ENCODE measurements at places on chromosomes 11 and 22.

DNA sequence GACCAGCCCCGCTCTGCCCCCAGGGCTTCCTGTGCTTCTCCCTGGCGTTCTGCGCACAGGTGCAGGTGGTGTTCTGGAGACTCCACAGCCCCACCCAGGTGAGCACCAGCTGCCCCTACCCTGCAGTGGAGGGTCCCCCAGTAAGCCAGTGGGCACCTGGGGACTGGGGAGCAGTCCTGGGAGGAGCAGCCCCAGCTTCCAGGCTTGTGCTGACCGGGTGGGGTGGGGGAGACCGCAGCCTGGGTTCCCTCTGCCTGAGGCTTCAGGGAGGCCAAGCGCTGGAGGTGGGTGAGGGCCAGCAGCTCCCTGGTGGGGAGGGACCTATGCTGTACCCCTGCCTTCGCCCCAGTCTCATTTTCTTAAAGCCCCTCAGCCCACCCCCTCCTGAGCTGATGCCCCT lies 6.9 kb downstream of the TSPAN32 start:
- no peak for DNase-seq

DNA sequence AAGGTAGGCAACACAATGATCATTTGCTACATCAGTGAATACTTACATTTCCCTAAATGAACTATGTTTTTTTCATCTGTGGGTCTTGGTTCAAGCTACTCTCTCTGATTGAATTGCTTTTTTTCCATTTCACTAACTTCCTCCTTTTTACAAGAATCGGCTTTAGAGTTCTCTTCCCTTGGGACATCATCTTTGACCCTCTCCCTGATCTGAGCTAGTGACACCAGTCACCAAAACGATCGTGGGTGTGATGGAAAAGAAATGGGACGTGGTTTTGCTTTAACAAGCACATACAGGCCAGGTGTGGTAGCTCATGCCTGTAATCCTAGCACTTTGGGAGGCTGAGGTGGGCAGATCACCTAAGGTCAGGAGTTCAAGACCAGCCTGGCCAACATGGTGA lies 129.9 kb downstream of the WT1 start:
- no peak for DNase-seq

- DNase-seq = no peak
Observed at GRCh38 chr11:18699848-18700261, 1.3 kb downstream of the TMEM86A start.

- DNase-seq = no peak
Observed at GRCh38 chr11:73591743-73592142, 6.2 kb downstream of the FAM168A start.

- no peak for DNase-seq
Observed at GRCh38 chr11:115251126-115251525, 253.1 kb downstream of the CADM1 start.

DNA sequence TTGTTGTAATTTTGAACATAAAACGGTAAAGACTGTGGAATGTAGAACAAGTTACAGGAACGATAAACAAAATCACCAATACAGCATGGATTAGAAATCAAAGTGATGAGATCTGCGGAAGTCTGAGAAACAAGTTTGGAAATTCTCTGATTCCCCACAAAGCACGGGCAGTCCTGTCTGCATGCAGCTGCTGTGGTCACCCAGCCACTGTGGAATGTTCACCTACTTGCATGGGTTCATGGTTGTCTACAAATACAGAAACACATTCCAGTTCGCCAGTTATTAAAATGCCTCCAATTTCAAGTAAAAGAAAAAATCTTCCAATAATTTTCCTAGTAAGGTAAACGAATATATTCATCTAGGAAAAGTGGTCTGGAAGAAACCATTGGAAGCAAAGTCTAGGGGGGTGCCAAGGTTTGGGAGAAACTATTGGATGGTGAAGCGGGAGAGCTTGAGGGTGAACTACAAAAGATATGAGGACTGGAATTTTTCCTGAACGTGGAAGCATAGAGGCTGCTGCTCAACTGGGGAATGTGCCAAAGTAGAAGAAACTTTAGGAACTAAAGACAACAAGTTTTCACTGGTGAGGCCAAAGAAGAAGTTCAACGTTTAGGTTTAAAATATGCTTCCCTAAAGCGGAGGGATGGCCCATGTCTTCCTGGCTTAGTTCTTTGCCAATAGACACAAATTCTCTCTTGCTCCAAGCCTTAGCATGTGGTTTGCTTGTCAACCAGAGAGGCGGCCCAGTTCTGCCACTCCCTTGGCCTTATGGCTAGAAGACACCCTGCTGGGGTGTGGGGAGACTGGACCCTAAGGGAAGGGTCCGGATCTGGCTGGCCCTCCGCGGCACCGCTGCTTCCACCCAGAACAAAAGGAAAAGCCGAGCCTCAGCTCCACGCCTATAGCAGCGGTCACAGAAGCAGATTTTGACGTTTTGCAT lies 70.2 kb downstream of the CTTN start:
- DNase-seq = no peak

DNA sequence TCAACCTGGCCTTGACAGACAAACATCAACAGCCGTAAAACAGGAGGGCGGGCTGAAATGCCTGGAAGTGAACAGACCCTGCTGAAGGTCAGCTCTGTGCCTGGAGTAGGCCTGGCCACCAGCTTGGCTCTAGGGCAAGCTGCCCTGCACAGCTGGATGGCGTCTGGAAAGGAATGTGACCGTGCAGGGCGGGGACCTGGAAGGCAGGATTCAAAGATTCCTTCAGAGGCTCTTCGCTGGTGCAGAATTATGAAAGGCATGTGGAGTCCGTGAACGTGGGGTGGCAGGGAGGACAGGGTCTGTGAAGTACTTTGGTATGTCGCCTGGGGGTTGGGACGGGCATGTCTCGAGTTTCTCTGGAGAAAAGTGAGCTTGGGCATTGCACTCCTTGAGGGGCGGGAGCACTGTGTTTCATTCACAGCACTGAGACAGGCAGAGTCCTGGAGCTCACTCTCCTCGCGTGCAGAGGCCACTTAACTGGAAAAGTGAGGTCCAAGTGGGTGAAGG lies 1.5 kb downstream of the EHD1 start:
- no peak for DNase-seq

DNA sequence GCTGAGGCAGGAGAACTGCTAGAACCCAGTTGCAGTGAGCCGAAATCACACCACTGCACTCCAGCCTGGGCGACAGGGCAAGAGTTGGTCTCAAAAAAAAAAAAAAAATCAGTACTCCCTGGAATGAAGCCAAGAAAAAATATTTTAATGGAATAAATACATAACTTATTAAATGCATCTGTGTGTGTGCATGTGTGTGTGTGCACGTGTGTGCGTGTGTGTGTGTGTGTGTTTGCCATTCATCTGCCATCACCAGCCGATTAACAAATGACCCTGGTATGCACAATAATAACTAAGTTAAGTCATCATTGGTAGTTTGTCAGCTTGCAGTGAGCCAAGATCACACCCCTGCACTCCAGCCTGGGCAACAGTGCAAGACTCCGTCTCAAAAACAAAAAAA lies 35.0 kb upstream of the SCGB1A1 start:
- DNase-seq = no peak

- no peak for DNase-seq
Observed at GRCh38 chr11:42462558-42463310, 849.1 kb upstream of the API5 start.

- DNase-seq = no peak
Observed at GRCh38 chr11:75159151-75159953, 8.4 kb downstream of the SLCO2B1 start.

DNA sequence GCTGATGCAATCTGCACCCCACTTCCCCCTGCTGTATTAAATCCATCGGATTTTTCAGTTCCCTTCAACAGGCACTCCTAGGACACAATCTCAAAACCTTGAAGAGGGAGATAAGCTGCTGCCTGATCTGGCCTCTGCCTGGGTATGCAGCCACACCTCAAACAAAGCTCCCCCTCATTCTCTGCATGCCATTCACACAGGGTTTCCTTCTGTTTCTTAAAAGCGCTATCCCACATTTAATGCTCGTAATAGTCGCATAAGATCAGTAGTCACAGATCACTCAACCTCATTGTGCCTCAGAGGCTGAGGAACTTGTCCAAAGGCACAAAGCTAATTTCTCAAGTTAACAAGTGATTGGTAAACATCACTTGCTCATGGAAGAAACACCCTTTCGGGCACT lies 34.0 kb downstream of the UQCR10 start:
- no peak for DNase-seq

GRCh38 chr22:40960145-40960544 lies 9.0 kb downstream of the RBX1 start:
- no peak for DNase-seq

All from activated CD4-positive, alpha-beta T cell treated with anti-CD3 and anti-CD28 coated beads, Interleukin-2, amount 50 U/mL, for 1 hour (primary cell).